ENCODE measurements at places on chromosomes 11 and 22.

DNA sequence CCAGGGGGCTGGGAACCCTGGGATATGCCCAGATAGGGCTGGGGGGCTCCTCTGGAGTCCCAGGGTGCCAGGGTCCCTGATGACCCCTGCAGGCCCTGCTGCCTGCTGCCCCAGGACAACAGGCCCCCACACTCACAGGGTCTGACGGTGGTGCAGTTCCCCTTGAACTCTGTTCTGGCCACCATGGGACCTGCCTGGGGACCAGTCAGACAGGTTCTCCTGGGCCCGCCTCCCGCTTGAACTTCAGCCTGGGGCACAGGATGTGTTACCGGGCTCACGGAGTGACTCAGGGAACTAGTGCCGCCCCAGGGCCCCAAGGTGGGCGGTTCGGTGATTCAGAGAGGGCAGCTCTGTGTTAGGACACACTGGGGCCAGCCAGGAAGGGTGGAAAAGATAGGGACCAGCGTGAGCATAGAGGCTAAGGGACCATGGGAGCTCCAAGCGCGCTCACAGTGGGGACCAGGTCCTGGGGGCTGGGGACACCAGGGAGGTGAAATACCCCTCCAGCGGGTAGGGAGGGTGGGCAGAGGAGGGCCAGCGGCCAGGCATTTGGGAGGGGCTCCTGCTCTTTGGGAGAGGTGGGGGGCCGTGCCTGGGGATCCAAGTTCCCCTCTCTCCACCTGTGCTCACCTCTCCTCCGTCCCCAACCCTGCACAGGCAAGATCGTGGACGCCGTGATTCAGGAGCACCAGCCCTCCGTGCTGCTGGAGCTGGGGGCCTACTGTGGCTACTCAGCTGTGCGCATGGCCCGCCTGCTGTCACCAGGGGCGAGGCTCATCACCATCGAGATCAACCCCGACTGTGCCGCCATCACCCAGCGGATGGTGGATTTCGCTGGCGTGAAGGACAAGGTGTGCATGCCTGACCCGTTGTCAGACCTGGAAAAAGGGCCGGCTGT, 21.5 kb upstream of the TXNRD2 start:
- DNase-seq = no peak
- H3K27me3 ChIP-seq = no peaks in the 10 kb centered on the region
- no peak overlapping the region for H3K27ac ChIP-seq
- H3K36me3 ChIP-seq = no peaks in the 10 kb centered on the region
- no peak overlapping the region for H3K4me3 ChIP-seq

DNA sequence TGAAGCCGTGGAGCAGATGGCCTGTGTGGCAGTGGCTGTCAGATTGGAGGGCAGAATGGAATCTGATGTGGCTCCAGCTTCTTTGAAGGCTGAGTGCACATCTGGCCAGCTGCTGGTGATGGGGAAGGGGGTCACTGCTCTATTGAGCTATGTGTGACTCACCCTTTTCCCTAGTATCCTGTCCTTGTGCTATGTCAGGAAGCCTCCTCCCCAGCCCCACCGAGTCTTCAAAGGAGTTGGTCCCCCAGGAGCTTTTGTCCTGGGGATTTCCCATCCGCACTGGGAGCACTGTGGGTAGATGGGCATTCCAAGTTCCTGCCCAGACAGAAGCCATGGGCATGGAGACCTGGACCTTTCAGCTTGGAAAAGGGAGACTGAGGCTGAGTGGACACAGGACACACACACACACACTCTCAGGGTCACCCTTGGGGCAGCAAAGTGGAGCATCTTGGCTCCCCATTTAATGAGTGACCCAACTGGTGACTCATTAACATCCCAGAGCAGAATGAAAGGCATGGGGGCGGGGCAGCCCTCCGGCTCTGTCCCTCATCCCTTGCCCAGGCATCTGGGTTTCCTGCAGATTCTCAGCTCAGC, 3.3 kb downstream of the SERPINH1 start:
- H3K4me1 ChIP-seq = peaks cover 28% of the 10 kb centered on the region
- no peak for DNase-seq
- no peaks in the 10 kb centered on the region for H3K36me3 ChIP-seq
- no peaks in the 10 kb centered on the region for H3K27me3 ChIP-seq

DNA sequence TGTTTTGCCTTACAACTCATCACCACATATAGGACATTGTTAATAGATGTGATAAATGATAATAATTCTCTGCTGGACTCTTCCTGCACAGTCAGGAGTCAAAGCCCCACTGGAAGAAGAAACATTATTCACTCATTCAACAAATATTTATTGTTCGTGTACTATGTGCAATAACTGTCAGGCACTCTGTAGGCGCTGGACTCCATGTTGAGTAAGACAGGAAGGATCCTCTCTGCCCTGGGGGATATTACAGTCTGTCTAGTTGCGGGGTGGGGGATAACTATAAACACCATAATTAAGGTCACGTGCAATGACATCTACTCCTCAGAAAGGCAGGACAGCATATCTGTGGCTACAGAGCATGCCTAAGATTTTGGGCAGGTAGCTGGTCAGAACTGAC, 281.1 kb downstream of the FAT3 start:
- no peak for DNase-seq
- no peaks in the 10 kb centered on the region for H3K36me3 ChIP-seq
- H3K4me3 ChIP-seq = no peak overlapping the region
- H3K27ac ChIP-seq = no peak overlapping the region
- H3K27me3 ChIP-seq = no peaks in the 10 kb centered on the region

DNA sequence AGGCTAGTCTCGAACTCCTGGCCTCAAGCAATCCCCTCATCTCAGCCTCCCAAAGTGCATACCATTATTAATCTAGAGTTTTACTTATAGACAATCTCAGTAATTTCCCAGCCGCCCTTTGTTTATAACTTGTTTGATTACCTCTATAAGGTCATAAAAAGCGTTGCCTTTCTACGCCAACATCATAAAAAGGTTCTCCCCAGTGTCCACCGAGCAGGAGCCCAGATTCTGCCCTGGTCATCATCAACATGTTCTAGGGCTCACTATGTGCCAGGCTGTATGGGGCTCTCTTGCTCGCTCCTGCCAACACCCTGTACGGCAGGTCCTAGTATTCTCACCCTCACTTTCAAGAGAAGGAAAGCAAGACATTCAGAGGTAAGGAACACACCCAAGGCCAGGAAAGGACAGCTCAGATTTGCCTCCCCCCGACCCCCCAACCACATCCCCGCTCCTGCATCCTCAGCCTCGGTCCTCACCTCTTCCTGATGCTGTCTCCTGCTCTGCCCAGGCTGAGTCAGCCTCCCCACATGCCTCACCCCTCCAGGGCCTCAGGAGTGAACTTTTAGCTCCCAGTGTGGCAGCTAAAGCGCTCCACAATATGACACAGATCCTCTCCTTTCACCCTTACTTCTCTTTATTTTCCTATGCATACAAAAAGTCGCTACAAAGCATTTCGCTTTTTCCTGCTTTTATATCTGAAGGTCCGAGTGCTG, 14.3 kb downstream of the ARFGAP3 start:
- no peak for DNase-seq
- no peaks in the 10 kb centered on the region for H3K27me3 ChIP-seq
- H3K36me3 ChIP-seq = peaks cover 9% of the 10 kb centered on the region
- H3K4me1 ChIP-seq = peaks cover 17% of the 10 kb centered on the region

DNA sequence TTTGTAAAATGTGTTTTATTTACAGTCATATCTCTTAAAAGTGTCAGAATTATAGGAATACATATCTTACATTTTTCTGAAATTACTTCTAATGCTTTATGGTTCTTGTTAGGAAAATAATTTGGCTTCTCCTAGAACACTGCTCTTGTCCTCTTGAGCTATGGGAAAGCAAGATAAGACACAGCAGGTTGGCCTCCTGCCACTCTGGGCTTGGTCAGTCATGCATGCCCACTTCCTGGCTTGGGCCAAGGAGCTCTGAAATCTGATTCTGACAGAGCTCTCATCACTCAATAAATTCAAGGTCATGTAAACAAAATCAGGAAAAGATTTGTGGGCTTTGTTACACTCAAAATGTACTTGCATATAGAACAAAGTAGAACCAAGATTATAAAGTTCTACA, 1036.0 kb downstream of the OPCML start:
- H3K4me1 ChIP-seq = no peaks in the 10 kb centered on the region
- H3K27me3 ChIP-seq = peaks cover 8% of the 10 kb centered on the region
- H3K4me3 ChIP-seq = no peak overlapping the region
- DNase-seq = no peak

DNA sequence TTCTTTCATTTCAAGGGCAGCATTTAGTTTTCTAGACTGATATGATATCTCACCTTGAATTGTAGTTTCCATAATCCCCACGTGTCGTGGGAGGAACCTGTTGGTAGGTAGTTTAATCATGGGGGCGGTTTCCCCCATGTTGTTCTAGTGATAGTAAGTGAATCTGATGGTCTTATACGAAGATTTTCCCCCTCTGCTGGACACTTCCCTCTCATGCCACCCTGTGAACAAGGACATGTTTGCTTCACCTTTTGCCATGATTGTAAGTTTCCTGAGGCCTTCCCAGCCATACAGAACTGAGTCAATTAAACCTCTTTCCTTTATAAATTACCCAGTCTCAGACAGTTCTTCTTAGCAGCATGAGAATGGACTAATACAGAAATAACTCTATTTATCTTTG, 851.1 kb upstream of the FAT3 start:
- no peak for DNase-seq
- H3K4me1 ChIP-seq = no peaks in the 10 kb centered on the region
- no peaks in the 10 kb centered on the region for H3K27me3 ChIP-seq
- H3K4me3 ChIP-seq = no peak overlapping the region
- H3K36me3 ChIP-seq = no peaks in the 10 kb centered on the region
- no peak overlapping the region for H3K27ac ChIP-seq

DNA sequence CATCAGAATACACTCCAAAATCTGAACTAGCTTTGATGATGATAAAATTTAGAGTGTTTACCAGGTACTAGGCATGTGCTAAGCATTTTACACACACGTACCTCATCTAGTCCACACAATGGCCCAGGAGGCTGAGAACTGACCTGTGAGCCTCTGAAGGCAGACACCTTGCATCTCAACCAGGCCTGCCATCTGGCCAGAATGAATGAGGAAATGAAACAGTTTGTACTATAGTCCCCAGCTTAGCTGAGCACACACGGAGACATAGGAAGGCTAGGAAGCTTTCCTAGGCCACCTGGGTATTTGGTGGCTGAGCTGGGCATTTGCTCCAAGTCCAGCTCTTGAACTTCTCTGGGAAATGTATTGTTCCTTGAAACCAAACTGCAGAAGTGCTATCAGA, 6.9 kb upstream of the SHANK3 start:
- no peak overlapping the region for H3K4me3 ChIP-seq
- H3K36me3 ChIP-seq = peaks cover 7% of the 10 kb centered on the region

- no peaks in the 10 kb centered on the region for H3K36me3 ChIP-seq
- H3K27me3 ChIP-seq = peaks cover 81% of the 10 kb centered on the region
- no peak for DNase-seq
- H3K4me3 ChIP-seq = no peak overlapping the region
- H3K27ac ChIP-seq = no peak overlapping the region
- H3K4me1 ChIP-seq = peaks cover 3% of the 10 kb centered on the region
These were observed 4.9 kb upstream of the P2RY6 start for GRCh38 chr11:73267122-73267846.

GRCh38 chr22:30948930-30949342, 19.6 kb downstream of the MORC2 start:
- no peak overlapping the region for H3K27ac ChIP-seq
- no peaks in the 10 kb centered on the region for H3K27me3 ChIP-seq
- H3K4me3 ChIP-seq = no peak overlapping the region
- H3K36me3 ChIP-seq = peaks cover 24% of the 10 kb centered on the region

DNA sequence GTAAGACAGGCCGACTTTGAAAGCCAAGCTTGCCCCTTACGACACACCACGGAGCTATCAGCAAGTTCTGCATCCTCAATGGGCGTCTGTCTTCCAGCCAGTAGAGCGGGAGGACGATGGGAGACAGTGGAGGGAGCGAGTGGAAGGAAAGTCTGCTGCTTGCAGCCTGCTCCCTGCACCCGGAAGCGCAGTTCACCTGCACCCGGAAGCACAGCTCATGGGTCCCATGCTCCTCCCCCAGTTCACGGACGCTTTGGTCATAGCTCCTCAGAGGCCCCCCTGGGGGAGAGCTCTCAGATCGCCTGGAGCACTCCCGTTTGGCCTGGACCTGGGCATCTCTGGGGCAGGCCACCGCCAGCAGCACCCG, 51.3 kb downstream of the FBLN1 start:
- no peaks in the 10 kb centered on the region for H3K36me3 ChIP-seq
- H3K27me3 ChIP-seq = peaks cover 26% of the 10 kb centered on the region
- no peak overlapping the region for H3K27ac ChIP-seq
- no peak for DNase-seq

GRCh38 chr22:23380230-23380573, 199.9 kb downstream of the IGLL1 start:
- no peak overlapping the region for H3K27ac ChIP-seq
- no peaks in the 10 kb centered on the region for H3K4me1 ChIP-seq
- DNase-seq = no peak
- H3K27me3 ChIP-seq = peaks cover 22% of the 10 kb centered on the region
- no peak overlapping the region for H3K4me3 ChIP-seq
- H3K36me3 ChIP-seq = no peaks in the 10 kb centered on the region

DNA sequence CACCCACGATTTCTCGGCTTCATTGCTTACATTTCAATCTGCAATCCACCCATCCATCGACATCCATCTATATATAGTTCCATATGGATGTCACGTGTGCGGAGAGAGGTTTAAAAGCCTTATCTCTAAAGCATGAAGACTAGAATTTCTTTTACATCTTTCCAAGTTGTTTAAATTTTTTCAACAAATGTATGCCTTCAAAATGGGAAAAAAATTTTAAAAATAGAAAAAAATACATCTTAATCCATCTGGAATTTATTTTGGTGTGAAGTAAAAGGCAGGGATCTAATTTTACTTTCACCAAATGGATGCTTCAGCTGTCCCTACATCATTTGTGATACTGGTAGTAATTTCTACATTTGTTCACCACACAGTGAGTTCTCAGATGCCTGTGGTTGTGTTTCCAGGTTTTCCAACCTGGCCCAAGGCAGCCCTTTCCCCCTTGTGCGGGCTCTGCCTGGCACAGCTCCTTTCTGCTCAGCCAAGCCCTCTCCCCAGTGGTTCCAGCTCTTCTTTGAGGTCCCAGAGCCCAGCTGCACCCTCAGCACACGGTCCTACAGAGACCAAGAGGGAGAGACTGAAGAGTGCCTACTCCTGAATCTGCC, 37.6 kb upstream of the KLHL35 start:
- no peak for DNase-seq
- peaks cover 4% of the 10 kb centered on the region for H3K36me3 ChIP-seq
- H3K4me1 ChIP-seq = peaks cover 21% of the 10 kb centered on the region
- H3K27me3 ChIP-seq = no peaks in the 10 kb centered on the region
- no peak overlapping the region for H3K27ac ChIP-seq

GRCh38 chr22:44743804-44744211, 8.6 kb upstream of the ARHGAP8 start:
- no peaks in the 10 kb centered on the region for H3K36me3 ChIP-seq
- no peak overlapping the region for H3K27ac ChIP-seq
- DNase-seq = no peak
- H3K27me3 ChIP-seq = peaks cover 11% of the 10 kb centered on the region
- no peaks in the 10 kb centered on the region for H3K4me1 ChIP-seq

- H3K4me1 ChIP-seq = peaks cover 13% of the 10 kb centered on the region
- H3K4me3 ChIP-seq = peak within 1 kb of the TSS; percentile 97
- DNase-seq = no peak
- H3K27ac ChIP-seq = no peak within 1 kb of the TSS
These were observed at the start of gene PHF21B for GRCh38 chr22:45009606-45010531. Gene PHF21B (minus strand): TSS chr22:45010005. CDS start chr22:45009549, 456 bp downstream.

GRCh38 chr11:100777736-100778135, 90.6 kb downstream of the ARHGAP42 start:
- H3K27ac ChIP-seq = no peak overlapping the region
- no peaks in the 10 kb centered on the region for H3K27me3 ChIP-seq
- H3K4me3 ChIP-seq = no peak overlapping the region
- no peaks in the 10 kb centered on the region for H3K4me1 ChIP-seq

- H3K27ac ChIP-seq = peak overlapping the region; percentile 100
- DNase-seq = no peak
- H3K4me3 ChIP-seq = peak overlapping the region; percentile 97
- no peaks in the 10 kb centered on the region for H3K27me3 ChIP-seq
- peaks cover 51% of the 10 kb centered on the region for H3K4me1 ChIP-seq
These were observed 65.7 kb downstream of the ETS1 start for GRCh38 chr11:128521682-128522054.
